ENCODE measurements at places on chromosomes 3 and 15.
A peak's percentile ranks its signal among the peaks of the same experiment; 100 is the strongest.

DNA sequence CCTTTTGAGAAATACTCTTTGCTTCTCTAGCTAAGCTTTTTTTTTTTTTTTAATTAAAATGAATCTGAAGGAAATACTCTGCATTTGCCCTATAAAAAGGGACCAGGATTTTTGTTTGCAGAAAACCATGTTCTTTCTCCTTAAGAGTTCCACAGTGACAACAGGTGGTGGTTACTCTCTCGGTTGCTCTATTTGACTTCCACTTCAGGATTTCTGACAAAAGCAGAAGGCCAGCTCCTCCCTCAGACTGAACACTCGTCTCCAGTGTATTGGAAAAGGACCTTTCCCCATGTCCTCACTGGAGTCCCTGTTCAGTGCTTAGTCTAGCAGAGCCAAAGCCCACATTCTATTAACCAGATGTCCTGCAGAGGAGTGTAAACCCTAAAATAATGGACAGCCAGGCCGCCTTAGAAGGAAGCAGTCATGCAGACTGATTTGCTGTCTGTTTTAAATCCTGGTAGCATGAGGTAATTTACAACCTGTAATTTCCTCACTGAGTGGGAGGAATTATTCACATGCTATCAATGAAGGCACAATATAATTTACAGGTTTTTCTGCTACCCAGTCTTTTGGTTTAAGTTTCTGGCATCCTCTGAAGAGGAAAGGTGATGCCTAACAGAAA lies 599.3 kb downstream of the PYDC2 start:
- no peak for DNase-seq

- peak; percentile 2 for DNase-seq
Observed at GRCh38 chr3:143895805-143896204, 47.5 kb upstream of the SLC9A9 start.

DNA sequence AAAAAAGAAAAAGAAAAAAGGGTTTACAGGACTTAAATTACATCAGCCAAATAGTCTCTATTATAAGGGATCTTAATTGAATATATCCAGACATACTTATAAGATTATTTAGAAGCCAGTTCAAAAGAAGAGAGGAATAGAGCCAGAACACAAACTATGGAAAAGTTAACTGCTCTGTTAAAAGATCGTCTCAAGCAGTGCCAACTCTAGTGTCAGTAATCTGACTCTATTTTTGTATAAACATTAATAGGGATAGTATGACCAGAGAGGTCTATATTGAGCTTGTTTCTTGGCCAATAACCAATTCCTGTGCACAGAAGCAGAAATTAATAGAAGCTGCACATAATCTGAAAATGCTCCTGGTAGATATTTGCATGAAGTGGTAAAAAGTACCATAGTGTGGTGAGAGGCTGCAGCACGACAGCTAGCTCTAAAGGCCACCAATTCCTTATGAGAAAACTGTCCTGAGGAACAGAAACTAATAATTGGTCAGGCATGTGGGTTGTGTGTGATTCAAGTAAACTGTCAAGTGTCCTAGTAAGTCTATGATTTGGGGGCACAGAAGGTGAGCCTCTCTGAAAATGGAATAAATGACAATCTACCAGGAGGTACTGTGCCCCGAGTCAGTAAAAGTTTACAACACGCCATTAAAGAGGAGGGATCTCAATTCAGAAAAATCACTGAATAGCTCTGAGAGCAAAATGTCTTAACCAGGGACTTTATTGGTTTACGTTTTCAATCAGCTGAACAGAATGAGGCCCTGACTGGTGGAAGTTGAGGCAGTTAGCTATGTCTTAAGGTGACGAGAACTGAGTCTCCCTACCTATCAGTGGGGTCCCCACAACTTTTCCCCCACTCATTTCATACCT lies 51.5 kb upstream of the NANOGP8 start:
- DNase-seq, result no peak

DNA sequence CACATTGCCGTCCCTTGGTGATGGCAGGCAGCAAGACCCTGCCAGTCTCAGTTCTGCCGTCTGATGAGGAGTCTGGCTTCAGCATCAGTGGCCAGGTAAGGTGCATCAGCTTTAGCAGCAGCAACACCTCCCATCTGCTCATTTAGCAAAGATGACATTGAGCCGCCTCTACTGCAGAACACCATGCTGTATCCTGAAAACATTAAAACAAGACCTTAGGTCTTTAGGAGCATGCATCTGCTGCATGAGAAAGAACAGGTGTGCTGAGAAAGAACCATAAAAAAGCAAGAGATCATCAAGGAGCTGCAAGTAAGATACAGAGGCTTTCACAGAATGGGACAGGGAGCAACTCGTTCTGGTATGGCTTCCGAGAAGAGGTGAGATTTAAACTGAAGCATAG lies 87.5 kb downstream of the SCN11A start:
- DNase-seq, result no peak

- no peak for DNase-seq
Observed at GRCh38 chr3:183081459-183082183, 17.7 kb downstream of the MCCC1 start.

- no peak for DNase-seq
Observed at GRCh38 chr15:59224474-59224873, 17.8 kb downstream of the LDHAL6B start.

GRCh38 chr3:193777524-193777923 lies 184.5 kb downstream of the OPA1 start:
- DNase-seq, result no peak

DNA sequence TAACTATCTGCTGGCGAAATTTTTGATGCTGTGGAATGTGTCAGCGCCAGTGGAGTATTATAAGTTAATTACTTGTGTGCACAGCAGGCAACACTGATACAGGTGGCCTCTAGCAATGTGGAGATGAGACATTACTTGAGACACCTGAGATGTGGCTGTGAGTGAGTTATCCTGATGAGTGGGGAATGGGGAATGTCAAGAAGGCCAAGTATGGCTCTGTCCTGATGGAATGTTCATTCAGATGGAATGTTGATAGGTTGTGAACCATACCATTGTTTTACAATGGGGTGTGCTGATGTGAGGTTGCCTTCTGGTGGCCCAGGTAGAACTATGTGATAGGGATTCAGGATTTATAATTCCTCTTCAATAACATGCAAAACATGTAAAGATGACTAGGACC lies 404.8 kb downstream of the PTPRG start:
- peak; percentile 4 for DNase-seq

- DNase-seq, result no peak
Observed at GRCh38 chr15:72725446-72725845, 39.4 kb downstream of the BBS4 start.

DNA sequence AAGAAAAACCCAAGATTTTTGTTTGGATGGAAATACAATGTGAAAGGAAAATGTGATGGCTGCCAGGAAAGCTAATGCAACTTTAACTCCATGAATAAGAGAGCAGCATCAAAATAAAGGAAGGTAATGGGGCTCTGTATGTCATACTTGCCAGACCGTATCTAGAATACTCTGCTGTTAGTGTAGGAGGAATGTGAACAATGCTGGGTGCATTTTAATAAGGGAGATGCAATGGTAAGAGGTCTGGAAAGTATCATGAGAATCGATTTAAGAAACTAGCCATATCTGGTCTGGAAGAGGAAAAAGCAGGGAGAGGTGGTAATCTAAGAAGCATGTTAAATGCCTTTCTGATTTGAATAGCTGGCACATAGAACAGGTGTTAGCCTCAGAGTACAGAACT lies 239.6 kb downstream of the GBE1 start:
- no peak for DNase-seq

DNA sequence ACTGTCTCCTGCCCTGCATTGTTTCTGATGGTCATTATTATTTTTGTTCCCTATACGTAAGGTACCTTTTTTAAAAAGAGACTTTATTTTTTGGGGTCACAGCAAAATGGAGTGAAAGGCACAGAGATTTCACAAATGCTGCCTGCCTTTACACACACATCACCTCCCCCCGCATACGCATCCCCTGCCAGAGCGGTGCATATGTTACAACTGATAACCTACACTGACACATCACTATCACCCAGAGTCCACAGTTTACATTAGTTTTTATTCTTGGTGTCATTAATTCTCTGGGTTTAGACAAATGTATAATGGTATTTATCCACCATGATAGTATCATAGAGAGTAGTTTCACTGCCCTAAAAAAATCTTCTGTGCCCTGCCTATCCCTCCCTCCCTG lies 43.6 kb upstream of the KLF13 start:
- DNase-seq, result no peak

- DNase-seq, result peak; percentile 94
Observed at GRCh38 chr15:60478566-60479360, at the start of gene ICE2. ICE2 (minus strand) TSS chr15:60479142; CDS start chr15:60477977, 1,165 bp downstream.

DNA sequence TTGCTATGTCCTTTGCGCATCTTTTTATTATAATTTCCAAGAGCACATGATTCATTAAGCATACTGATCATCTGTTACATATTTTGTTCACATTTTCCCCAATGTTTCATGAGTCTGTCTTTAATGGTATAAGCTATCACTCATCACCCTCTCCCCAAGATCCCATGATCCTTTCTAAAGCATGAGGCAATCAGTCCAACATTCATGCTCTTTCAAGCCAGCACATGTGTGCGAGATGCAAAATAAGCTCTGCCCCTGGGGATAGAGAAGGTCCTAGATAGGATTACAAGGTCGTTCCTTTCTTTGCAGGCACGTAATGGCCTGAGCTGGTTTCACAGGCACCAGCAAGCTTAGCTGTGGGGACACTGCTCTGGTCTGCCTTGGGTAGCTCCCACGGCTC lies 32.2 kb upstream of the B3GNT5 start:
- no peak for DNase-seq

GRCh38 chr3:54361746-54362283 lies 239.5 kb downstream of the CACNA2D3 start:
- no peak for DNase-seq

Data from IMR-90 (cell line).